ENCODE measurements at places on chromosomes 11 and 22. TPM values are rescaled to one million over a fixed set of nuclear protein-coding genes. Genes with fewer than 3 reads are reported as not detected.

GRCh38 chr22:46735747-46736608 lies 2.1 kb downstream of the CERK start:
- no peak for DNase-seq

GRCh38 chr11:116948391-116948790 lies 111.0 kb upstream of the APOA1 start:
- no peak for DNase-seq

The TRIM48 gene
- not detected for total RNA-seq

DNA sequence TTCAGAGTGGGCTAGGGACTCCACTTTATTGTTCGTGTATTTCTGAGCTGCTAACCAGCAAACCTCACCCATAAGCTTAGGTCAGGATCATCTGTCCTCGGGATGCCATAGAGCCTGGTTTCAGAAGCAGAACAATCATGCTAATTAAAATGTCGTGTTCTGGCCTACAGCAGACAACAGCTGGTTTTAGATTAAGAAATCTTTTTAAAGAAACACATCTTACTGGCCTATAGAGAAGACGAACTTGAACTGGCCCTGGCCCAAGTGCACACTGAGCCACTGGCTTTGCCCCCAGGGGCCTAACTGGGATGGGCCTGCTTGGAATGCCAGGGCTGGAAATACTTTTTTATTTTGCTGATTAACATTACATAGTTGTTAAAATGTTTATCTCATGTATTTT lies 63.2 kb downstream of the ALX4 start:
- peak; percentile 72 for DNase-seq

DNA sequence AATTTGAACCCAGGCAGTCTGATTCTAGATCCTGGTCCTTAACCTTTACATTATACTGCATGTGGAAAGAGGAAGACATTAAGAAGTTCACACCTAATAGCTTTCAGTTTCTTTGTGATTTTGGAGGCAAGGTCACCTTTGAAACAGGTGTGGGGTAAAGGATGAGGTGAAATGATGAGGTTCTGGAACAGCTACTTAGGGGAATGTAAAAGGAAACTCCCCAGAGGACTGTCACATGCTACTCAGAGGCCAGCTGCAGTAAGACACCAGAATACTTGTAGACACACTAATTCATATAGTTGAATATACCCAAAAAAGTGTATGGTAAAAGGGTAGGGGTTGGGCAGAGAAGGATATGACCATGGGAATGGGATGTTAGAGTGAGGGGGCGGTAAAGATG lies 5.4 kb downstream of the APIP start:
- DNase-seq: no peak

The SLC17A6 gene
- total RNA-seq: not detected

DNA sequence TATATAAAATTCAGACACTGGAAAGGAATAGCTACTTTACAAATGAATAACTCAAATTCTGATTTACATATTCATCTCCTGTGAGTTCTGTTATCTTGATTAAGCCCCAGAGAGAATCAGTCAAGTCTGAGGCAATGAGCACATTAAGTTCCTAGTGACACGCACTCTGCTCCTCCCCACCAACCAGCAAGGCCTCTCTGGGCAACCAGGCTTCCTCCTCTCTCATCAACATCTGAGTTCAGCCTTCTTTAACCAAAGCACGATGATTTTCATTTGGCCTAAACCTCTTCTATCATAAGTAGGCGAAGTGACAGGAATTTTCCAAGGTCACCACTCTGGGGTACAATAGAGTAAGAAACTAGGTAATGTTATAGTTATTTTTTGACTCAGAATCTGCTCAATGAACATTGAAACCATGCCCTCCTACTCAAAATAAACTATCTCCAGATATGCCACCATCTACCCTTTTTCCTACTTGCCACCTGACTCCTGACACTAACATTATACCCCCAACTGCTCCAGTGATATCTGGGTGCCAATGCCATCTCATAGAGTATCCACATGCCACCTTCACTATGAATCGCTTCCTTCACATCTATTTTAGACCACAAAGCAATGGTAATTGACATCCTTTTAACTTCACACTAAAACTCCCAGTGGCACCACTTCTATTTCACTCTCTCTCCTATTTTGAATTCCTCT lies 114.8 kb downstream of the FAM76B start:
- DNase-seq: no peak

GRCh38 chr22:41831828-41832552 lies 915 bp upstream of the SREBF2 start:
- DNase-seq: no peak

- DNase-seq: no peak
Observed at GRCh38 chr11:37108436-37109285, 510.6 kb upstream of the RAG2 start.

DNA sequence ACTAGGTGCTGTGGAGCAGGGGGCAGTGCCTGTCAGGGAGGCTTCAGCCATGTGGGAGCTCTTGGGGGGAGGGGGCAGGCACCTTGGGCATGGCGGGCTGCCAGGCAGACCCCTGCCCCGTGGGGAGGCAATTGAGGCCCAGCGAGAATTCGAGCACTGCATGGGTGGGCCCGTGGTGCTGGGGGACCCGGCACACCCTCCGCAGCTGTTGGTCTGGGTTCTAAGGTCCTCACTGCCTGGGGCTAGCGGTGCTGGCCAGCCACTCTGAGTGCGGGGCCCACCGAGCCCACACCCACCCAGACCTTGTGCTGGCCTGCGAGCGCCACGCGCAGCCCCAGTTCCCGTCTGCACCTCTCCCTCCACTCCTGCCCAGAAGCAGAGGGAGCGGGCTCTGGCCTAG lies 835.5 kb upstream of the CNTN5 start:
- no peak for DNase-seq

DNA sequence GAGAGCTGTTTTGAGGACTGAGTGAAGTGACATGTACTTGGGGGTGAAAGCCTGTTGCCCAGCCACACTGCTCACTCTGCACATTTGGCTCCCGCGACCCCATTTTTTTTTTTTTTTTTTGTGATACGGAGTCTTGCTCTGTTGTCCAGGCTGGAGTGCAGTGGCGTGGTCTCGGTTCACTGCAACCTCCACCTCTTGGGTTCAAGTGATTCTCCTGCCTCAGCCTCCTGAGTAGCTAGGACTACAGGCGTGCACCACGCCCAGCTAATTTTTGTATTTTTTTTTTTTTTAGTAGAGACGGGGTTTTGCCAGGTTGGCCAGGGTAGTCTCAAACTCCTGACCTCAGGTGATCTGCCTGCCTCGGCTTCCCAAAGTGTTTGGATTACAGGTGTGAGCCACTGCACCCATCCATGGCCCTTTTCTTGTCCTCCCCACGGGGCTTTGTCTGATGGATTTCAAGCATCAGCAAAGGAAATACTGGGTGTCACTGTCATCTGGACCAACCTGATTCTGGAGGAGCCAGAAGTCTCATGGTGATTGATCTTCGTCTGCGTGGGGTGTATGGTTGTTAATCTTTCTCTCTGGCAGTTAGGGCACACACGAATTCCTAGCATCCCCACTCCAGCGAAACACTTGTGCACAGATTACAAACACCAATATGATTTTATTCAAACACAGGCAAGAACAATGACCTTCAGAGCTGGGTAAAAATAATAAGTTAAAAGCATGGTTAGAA lies 3.4 kb upstream of the UCP3 start:
- DNase-seq: no peak

DNA sequence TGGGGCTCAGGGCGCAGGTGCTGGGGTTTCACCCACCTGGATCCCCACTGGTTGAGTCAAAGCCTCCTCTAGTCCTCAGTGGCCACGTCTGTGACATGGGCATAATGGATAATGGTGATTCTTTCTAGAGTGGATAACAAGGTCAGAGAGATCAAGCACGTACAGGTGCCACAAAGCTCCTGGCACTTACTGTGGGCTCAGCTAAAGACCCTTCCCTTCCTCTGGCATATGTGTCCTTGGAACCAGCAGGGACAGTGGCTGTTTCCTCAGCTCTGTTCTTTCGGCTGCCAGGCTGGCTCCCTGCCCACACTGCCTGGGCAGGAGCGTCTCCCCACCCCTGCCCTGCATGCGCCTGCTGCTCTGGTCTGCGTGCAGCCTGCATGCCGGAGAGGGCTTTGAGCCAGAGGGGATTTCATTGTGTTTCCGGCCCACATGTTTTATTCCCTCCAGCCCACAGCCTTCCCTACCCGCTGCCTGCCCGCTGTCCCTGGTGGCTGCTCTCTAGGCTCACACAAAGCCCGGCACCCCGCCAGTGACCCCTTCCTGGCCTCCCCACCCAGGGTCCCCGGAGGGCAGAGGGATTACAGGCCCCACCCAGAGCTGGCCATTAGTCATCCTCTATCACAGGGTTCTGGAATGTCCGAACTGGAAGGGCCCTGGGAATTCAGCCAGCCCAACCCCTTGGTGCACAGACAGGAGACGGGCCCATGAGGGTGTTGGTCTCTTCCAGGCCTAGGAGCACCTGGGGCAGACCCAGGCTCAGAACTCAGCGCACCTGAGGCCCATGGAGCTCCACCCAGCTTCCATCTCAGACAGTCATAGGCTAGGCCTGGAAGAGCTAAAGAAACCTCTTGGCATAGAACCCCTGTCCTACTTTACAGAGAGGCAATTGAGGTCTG lies 55.3 kb upstream of the GCAT start:
- peak; percentile 95 for DNase-seq

The PKDREJ gene
- total RNA-seq: not detected

GRCh38 chr11:2498750-2499149 lies 53.9 kb downstream of the KCNQ1 start:
- DNase-seq: no peak

The RRP8 gene
- 22.1 TPM for total RNA-seq

- DNase-seq: no peak
Observed at GRCh38 chr22:32469799-32470212, 4.8 kb upstream of the FBXO7 start.

DNA sequence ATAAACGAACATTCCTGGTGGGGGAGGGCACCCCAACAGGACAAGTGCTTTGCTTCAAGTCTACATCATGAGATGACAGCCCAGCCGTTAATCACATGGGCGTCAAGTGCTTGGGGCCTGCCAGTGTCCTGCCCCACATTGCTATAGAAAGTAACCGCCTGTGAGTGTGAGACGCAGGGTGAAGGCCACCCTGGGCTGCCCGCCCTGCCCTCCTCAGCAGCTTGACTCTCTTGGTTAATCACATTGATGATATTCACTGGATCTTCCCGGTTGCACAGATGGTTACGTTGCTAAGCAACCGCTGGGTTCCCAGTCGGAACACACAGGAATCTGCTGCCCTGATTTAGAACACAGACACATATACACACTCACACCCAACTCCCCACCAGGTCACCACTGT lies 79.3 kb downstream of the CTTN start:
- DNase-seq: peak; percentile 65

The KCTD14 gene
- total RNA-seq: 0.15 TPM

The ALDH3B1 gene
- 4.9 TPM for total RNA-seq

- DNase-seq: no peak
Observed at GRCh38 chr11:12416552-12416951, 39.2 kb downstream of the PARVA start.

- DNase-seq: no peak
Observed at GRCh38 chr11:32387411-32387810, 47.9 kb downstream of the WT1 start.

The MS4A12 gene
- total RNA-seq: not detected

- DNase-seq: no peak
Observed at GRCh38 chr22:27747396-27748221, 53.9 kb downstream of the MN1 start.

The DTX4 gene
- total RNA-seq: 2.6 TPM

DNA sequence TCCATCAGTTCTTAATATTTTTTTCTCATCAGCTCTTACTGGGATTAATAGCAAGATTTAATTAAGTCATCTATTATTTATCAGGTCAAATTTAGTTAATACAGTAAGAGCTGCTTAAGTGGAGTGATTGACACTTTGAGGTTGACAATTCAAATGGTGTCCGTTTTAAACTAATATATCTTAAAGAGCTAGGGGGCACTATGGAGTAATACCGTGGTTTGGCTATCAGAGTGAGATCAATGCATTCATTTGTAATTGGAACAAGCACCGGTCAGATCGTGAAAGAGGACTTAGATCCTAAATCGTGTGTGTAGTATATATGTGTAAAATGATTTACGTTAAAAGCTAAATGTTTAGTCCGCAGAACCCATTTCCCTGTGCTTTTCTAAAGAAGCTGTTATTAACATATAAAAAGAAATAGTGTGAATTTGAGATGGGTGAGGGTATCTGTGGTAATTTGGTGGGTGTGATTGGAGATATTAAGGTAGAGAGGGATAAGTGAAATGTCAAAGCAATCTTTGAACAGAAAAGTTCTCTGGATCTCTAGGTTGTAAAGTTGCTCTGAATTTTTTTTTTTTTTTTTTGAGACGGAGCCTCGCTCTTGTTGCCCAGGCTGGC lies 2.3 kb downstream of the SIK2 start:
- DNase-seq: no peak

GRCh38 chr11:114131461-114131864 lies 72.0 kb downstream of the ZBTB16 start:
- no peak for DNase-seq

GRCh38 chr11:76634886-76635285 lies 35.7 kb downstream of the LRRC32 start:
- DNase-seq: no peak

The KCNQ1 gene
- 49.7 TPM for total RNA-seq

DNA sequence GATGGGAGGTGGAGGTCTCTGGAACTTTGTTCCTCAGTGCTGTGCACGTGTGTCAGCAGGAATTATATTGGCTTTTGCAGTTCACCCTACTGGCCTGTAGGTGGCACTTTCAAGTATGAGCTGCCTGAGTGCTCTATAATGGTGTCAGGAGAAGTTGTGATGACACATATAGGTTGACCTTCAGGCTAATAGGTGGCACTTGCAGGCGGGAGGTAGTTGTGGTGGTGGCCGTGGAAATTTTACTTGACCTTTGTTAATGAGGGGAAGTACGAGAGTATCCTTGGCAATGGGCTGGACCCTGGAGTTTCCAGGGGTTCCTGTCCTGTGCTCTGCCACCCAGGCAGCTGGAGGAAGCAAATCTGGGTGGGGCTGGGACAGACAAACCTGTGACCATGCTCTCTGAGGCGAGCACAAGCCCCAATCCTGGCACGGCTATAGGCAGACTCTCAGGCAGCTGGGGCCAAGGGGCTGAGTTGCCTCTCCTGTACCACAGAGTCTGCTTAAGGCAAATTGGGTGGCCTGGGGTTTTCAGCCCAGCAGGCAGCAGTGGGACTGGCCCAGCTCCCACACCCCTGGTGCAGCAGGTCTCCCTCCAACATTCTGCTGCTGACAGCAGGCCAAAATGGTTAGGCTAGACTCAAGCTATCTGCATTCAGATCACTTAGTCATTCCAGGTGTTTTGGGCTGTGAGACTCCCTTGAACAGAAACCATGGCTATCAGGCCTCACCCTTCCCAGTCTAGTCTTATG lies 147.5 kb upstream of the CTSC start:
- no peak for DNase-seq

DNA sequence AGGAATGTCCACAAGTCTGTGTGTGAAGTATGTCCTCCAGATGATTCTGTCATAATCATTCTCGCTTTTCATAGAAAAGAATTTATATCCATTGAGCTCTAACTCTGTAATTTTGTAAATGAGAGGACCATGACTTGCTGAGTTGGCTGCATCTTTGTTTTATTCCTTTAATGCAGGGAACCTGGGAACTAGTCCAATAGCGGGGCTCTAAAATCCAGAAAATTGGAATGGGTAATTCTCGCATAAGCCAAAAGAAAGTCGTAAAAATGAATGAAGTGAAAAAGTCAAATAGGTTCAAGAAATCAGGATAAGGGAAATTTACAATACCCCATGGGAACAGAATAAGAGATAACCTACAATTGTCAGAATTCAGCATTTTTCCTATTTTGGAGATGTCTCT lies 232.5 kb downstream of the RAB38 start:
- DNase-seq: no peak

The OR2AG2 gene
- total RNA-seq: not detected

Measured in left ventricle myocardium superior (tissue), 1 donor.